ENCODE measurements at places on chromosomes 3 and 15.

DNA sequence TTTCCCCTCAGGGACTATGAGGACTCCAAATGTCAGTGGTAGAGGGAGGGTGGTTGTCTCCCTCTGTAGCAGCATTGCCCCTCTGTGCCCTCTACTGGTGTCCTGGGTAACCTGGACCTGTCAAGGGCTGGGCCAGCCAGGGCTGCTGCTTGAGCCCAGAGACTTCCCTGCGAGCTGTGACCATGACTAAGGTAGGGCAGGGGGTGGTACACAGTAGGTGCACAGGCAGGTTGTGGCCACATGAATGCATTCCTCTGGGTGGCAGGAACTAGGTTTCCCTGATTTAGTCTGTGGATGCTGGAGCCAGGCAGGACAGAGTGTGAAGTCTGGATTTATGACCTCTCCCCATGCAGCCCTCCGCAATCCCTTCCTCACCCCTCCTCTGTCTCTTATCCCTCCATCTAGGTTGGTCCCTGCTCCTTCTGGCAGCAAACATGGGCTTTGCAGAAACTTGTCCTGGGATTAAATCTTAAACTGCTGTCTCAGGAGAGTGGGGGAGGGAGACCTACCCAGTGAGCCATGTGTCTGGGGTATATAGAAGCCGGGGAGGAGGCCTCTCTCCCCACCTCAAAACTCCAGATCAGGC is 8.7 kb upstream of the SEMA3F start:
- no peak for DNase-seq

DNA sequence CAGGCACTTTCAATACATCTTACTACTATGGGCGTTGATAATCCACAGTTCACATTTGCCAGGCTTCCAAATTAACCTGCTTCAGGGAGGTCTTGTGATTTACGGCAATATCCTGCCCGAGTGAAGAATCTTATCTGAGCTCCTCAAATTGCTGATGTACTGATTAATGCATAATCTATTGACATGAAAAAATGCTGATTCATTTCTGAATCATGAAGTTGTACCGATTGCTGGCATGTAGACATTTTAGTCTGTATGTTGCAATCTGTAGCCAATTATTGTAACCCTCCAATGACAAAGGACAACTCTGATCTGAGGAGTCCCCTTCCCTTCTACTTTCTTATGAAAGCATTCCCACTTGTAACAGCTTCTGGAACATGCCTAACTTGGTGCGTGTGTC is 97.2 kb downstream of the SEC22A start:
- DNase-seq, result no peak

DNA sequence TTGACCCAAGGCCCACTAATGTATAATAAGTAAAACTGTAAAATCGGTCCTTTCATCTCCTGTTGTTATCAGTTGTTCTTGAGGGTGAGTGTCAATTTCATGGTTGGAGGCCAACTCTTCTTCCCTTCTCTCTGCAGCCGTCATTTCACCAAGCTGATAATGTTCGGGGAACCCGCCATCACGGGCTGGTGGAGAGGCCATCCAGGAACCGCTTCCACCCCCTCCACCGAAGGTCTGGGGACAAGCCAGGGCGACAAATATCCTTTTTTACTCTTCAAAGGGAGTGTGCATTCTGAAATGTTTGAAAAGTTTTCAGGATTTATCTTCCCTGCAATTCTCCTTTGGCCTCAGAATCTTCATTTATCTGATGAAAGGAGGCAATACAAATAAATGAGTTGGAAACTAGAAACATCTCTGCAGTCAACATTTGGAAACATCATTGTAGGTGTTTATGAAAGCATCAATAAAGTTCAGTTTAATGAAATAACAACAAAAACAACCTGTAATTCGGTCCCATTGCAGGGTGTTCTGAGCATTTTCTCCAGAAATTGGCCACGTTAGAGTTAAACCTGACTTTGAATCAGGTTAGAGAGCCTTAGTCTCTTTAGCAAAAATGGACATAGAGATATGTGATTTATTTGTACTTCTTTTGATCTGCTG is 63.9 kb downstream of the CRTC3 start:
- no peak for DNase-seq

- DNase-seq, result no peak
These were observed 114.6 kb downstream of the CCNL1 start for GRCh38 chr3:157045238-157045850.

Measured in glutamatergic neuron (in vitro differentiated cells).